ENCODE measurements at places on chromosomes 3 and 15.

GRCh38 chr15:90191794-90192509, 9.2 kb upstream of the SEMA4B start:
- no peak overlapping the region for H3K27ac ChIP-seq
- H3K27me3 ChIP-seq = no peaks in the 10 kb centered on the region
- H3K4me3 ChIP-seq = peak overlapping the region; percentile 19
- H3K36me3 ChIP-seq = no peaks in the 10 kb centered on the region

- peak overlapping the region; percentile 9 for H3K27ac ChIP-seq
- H3K27me3 ChIP-seq = no peaks in the 10 kb centered on the region
- peaks cover 6% of the 10 kb centered on the region for H3K36me3 ChIP-seq
- no peak overlapping the region for H3K4me3 ChIP-seq
- peaks cover 15% of the 10 kb centered on the region for H3K4me1 ChIP-seq
- DNase-seq = peak; percentile 57
These were observed 7.9 kb downstream of the CCDC71 start for GRCh38 chr3:49158103-49158709.

- H3K36me3 ChIP-seq = peaks cover 5% of the 10 kb centered on the region
- no peak overlapping the region for H3K4me3 ChIP-seq
- no peak overlapping the region for H3K27ac ChIP-seq
- DNase-seq = no peak
These were observed 191.1 kb downstream of the TBC1D5 start for GRCh38 chr3:17551333-17551732.

DNA sequence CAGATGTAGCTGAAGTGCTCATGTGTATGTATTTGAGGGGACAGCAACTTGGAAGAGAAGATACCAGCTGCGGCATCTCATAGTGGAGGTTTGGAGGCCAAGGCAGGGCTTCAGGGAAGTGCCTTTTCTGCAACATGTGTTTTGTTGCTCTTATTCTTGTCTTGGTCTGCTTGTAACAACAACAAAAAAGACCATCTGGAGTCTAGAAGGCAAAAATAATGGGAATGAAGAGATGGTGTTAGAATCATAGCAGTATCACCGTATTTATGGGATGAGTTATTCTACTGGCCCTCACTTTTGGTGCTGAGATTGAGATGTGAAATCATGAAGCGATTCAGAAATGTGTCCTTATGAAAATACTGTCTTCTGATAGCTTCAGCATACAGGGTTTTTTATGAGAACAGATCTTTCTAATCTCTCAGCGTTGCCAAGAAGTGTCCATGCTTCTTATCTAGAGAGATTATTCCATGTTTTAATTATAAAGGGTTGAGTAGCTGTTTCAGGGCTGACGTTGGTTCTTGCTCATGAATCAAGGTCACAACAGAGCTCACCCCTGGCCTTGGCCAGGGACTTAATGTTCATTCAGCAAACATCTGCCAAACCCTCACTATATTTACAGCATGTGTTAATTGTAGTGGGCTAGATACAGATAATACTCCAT, 58.0 kb downstream of the ITPR1 start:
- no peak overlapping the region for H3K27ac ChIP-seq
- H3K4me1 ChIP-seq = peaks cover 28% of the 10 kb centered on the region
- no peaks in the 10 kb centered on the region for H3K27me3 ChIP-seq
- peaks cover 25% of the 10 kb centered on the region for H3K36me3 ChIP-seq
- no peak for DNase-seq

DNA sequence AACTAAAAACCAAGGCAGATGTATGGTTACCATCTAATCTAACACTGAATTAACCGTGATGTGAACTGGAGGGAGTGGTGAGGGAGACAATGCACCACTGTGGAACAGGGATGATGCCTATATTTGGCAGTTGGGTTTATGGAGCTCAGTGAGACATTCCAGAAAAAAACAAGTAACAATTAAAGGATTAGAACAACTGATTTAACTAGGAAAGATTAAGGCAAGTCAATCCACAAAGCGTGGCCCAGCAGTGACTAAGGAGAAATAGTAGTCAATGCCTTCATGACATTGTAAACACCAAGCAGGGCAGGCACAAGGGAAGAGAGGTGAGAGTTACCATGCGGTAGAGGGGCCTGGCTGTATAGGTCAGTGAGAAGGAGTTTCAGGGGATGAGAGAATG, 38.1 kb downstream of the CHAC1 start:
- H3K36me3 ChIP-seq = peaks cover 27% of the 10 kb centered on the region
- H3K27ac ChIP-seq = no peak overlapping the region
- peaks cover 12% of the 10 kb centered on the region for H3K4me1 ChIP-seq
- DNase-seq = no peak
- no peaks in the 10 kb centered on the region for H3K27me3 ChIP-seq
- H3K4me3 ChIP-seq = no peak overlapping the region

GRCh38 chr15:73078722-73079121, 26.5 kb downstream of the NEO1 start:
- no peaks in the 10 kb centered on the region for H3K36me3 ChIP-seq
- peaks cover 2% of the 10 kb centered on the region for H3K4me1 ChIP-seq
- H3K4me3 ChIP-seq = no peak overlapping the region

- H3K27ac ChIP-seq = no peak overlapping the region
These were observed 116.2 kb downstream of the ROBO1 start for GRCh38 chr3:79651536-79652065.

- H3K36me3 ChIP-seq = no peaks in the 10 kb centered on the region
- no peak within 1 kb of the TSS for H3K27ac ChIP-seq
- H3K4me3 ChIP-seq = no peak within 1 kb of the TSS
These were observed at the start of gene ATP13A4 for GRCh38 chr3:193554811-193555210. TSS of gene ATP13A4 (minus strand) at chr3:193554895. CDS start at chr3:193554799, 96 bp downstream.

DNA sequence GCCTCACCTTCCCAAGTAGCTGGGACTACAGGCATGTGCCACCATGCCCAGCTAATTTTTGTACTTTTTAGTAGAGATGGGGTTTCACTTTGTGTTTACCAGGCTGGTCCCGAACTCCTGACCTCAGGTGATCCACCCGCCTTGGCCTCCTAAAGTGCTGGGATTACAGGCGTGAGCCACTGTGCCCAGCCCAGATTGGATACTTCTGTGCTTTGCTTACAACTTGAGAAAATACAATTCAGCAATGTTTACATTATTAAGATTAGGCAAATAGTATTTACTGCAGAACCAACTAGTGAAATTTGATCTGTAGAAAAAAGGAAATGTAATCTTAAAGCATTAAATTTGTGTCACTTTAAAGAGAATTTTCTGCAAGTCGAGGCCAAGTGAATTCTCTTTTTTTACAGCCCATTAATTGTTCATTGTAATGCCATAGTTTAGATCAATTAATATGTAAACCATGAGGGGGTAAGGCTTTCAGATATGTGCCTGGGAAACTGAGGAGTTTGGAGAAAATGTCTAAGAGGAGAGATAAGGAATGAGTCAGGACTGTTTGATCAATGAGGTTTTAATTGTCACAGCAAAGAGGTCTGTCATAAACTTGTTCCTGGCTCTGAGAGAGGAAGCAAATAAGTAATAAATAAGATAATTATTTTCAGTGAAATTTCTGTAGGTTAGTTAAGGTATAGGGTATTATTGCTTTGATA, 15.3 kb downstream of the PYDC2 start:
- H3K4me1 ChIP-seq = no peaks in the 10 kb centered on the region
- H3K36me3 ChIP-seq = no peaks in the 10 kb centered on the region
- no peak for DNase-seq

GRCh38 chr3:32998631-32999451, 47.4 kb downstream of the CCR4 start:
- peaks cover 55% of the 10 kb centered on the region for H3K36me3 ChIP-seq
- peaks cover 69% of the 10 kb centered on the region for H3K4me1 ChIP-seq
- H3K27me3 ChIP-seq = no peaks in the 10 kb centered on the region
- H3K4me3 ChIP-seq = no peak overlapping the region
- DNase-seq = no peak

DNA sequence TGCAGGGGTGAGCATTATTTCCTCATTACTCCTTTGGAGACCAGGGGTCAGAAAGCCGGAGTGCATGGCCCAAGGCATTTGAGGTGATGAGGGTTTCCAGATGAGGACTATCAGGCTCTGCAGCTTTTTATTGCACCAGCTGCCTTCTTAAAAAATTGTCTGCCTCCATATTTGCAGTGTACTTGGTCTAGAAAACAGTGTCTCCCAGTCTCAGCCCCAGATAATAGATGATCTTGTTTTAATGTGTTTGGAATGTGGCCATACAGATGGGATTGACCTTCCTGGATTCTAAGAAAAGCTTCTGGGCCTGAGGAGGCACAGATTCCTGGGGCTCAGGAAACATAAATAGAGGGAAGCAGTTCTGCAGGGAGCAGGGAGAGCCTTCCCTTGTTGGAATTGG, 123.3 kb downstream of the GABRG3 start:
- DNase-seq = no peak
- H3K27me3 ChIP-seq = no peaks in the 10 kb centered on the region
- H3K4me3 ChIP-seq = no peak overlapping the region
- H3K27ac ChIP-seq = no peak overlapping the region
- no peaks in the 10 kb centered on the region for H3K4me1 ChIP-seq

DNA sequence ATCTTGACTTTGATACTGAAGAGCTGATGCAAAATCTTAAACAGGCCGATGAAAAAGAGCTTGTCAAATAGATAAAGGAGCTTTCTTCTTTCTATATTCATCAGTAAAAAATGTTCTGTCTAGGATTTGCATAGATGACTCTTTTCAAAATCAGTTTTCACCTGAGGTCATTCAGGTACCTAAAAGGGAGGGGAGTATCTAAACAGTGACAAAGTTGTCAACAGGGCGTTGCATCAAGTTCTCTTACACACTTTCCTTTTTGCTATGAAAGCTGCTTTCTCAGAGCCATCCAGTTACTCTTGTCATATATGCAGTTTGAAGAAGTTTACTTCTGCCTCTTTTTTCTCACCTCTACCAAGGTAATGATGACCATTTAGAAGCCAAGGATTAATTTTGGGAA, 60.0 kb downstream of the AKAP13 start:
- H3K27me3 ChIP-seq = no peaks in the 10 kb centered on the region
- peaks cover 47% of the 10 kb centered on the region for H3K4me1 ChIP-seq
- H3K4me3 ChIP-seq = no peak overlapping the region
- H3K36me3 ChIP-seq = peaks cover 4% of the 10 kb centered on the region
- no peak for DNase-seq
- no peak overlapping the region for H3K27ac ChIP-seq

GRCh38 chr3:98985431-98985830, 83.9 kb upstream of the DCBLD2 start:
- H3K27ac ChIP-seq = no peak overlapping the region
- no peaks in the 10 kb centered on the region for H3K4me1 ChIP-seq
- no peak overlapping the region for H3K4me3 ChIP-seq
- H3K36me3 ChIP-seq = no peaks in the 10 kb centered on the region
- H3K27me3 ChIP-seq = no peaks in the 10 kb centered on the region

DNA sequence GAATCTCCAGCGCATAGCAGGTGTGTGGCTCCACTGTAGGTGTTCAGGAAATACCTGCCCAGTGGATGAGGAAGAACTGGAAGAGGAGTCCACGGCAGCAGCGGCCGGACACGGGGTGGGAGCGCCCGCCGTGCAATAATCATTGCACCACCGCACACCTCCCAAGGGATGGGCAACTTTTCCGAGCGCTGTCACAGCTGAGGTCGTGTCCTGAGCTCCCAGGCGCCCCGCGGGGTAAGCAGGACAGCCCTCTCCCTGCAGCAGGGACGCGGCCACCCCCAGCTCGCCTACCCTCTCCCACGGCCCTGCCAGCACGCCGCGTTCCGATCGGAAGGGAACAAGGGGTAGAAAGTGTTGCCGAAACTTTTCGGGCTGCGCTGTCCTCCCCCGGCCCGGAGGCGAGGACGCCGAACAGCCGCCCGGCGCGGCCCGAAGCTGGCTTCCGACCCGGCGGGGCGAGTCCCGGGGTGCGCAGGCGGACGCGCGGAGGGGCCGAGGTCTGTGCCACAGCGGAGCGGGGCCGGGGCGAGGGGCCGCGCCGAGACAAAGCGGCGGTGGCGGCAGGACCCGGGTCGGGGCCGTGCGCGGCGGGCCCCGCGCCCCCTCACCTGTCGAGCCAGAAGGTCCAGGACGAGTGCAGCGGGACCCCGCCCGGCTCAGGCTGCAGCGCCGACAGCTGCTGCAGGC, 475 bp downstream of the EIF4E3 start:
- no peaks in the 10 kb centered on the region for H3K27me3 ChIP-seq
- DNase-seq = peak; percentile 61
- peak overlapping the region; percentile 94 for H3K27ac ChIP-seq
- peaks cover 58% of the 10 kb centered on the region for H3K4me1 ChIP-seq

- no peak for DNase-seq
- H3K27ac ChIP-seq = no peak overlapping the region
- peaks cover 36% of the 10 kb centered on the region for H3K4me1 ChIP-seq
- H3K4me3 ChIP-seq = no peak overlapping the region
- no peaks in the 10 kb centered on the region for H3K27me3 ChIP-seq
These were observed 39.1 kb downstream of the IDH2 start for GRCh38 chr15:90062973-90063769.

- no peak overlapping the region for H3K4me3 ChIP-seq
- no peaks in the 10 kb centered on the region for H3K4me1 ChIP-seq
- DNase-seq = no peak
- no peaks in the 10 kb centered on the region for H3K36me3 ChIP-seq
- no peak overlapping the region for H3K27ac ChIP-seq
These were observed 161.0 kb downstream of the NAALADL2 start for GRCh38 chr3:175020101-175020500.

DNA sequence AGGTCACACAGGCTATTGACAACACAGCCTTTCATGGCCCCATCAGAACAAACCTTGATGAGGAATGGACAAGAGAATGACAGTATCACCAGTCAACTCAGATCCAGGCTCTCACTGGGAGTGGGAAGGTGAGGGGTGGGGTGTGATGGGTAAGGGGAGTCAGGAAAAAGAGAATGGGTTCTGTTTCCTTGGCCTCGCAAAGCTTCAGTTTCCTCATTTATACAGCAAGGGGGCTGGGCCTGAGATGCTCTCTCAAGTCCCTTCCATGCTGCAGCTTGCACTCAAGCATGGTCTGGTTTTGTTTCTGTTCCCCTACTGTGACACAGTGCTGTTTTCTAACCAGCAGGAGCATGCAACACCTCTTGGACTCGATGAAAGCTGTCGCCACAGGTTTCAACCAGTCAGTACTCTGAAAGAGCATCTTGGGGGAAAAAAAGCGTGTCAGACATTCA, 65.7 kb upstream of the IL12A start:
- DNase-seq = no peak
- H3K36me3 ChIP-seq = no peaks in the 10 kb centered on the region
- no peak overlapping the region for H3K4me3 ChIP-seq
- no peaks in the 10 kb centered on the region for H3K4me1 ChIP-seq
- H3K27ac ChIP-seq = no peak overlapping the region
- no peaks in the 10 kb centered on the region for H3K27me3 ChIP-seq

DNA sequence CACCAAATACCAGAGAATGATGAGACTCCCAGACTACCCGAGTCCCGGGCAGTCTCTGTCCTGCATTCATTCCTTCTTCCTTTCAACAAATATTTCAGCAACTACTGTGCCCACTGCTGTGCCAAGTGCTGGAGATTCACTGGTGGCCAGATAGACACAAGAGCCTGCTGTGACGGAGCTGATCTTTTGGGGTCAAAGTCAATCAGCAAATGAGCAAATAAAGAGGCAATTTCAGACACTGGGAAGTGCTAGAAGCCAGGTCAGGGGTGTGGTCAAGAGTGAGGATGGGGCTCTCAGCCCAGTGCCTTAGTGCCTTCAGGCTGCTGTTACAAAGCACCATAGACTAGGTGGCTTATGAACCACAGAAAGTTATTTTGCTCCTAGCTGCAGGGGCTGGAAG, 104.9 kb upstream of the IQSEC1 start:
- H3K4me1 ChIP-seq = no peaks in the 10 kb centered on the region
- no peak overlapping the region for H3K4me3 ChIP-seq
- no peak for DNase-seq
- H3K36me3 ChIP-seq = peaks cover 4% of the 10 kb centered on the region
- H3K27ac ChIP-seq = no peak overlapping the region

GRCh38 chr3:52889901-52890300, 7.4 kb downstream of the STIMATE start:
- peak overlapping the region; percentile 83 for H3K27ac ChIP-seq
- peaks cover 56% of the 10 kb centered on the region for H3K4me1 ChIP-seq
- DNase-seq = no peak
- H3K36me3 ChIP-seq = peaks cover 38% of the 10 kb centered on the region
- H3K27me3 ChIP-seq = no peaks in the 10 kb centered on the region
- H3K4me3 ChIP-seq = no peak overlapping the region

Data from activated naive CD8-positive, alpha-beta T cell treated with anti-CD3 and anti-CD28 coated beads for 36 hours (primary cell).